ENCODE measurements at places on chromosomes 7 and 10.

- no peak overlapping the region for H3K27ac ChIP-seq
- H3K4me1 ChIP-seq = peaks cover 7% of the 10 kb centered on the region
- no peaks in the 10 kb centered on the region for H3K27me3 ChIP-seq
- H3K36me3 ChIP-seq = no peaks in the 10 kb centered on the region
Observed at GRCh38 chr7:43195768-43196167, 83.3 kb downstream of the HECW1 start.

GRCh38 chr7:40393660-40394059 lies 258.9 kb downstream of the SUGCT start:
- H3K27me3 ChIP-seq = no peaks in the 10 kb centered on the region
- no peak overlapping the region for H3K4me3 ChIP-seq
- H3K27ac ChIP-seq = no peak overlapping the region
- no peaks in the 10 kb centered on the region for H3K36me3 ChIP-seq

GRCh38 chr10:70982443-70982842 lies 94.1 kb upstream of the PCBD1 start:
- H3K27me3 ChIP-seq = no peaks in the 10 kb centered on the region
- DNase-seq = no peak
- H3K4me1 ChIP-seq = no peaks in the 10 kb centered on the region
- H3K36me3 ChIP-seq = no peaks in the 10 kb centered on the region

GRCh38 chr10:114694062-114694461 lies 36.0 kb upstream of the ABLIM1 start:
- peaks cover 16% of the 10 kb centered on the region for H3K4me1 ChIP-seq
- H3K36me3 ChIP-seq = no peaks in the 10 kb centered on the region
- H3K27ac ChIP-seq = no peak overlapping the region
- no peaks in the 10 kb centered on the region for H3K27me3 ChIP-seq
- no peak for DNase-seq

DNA sequence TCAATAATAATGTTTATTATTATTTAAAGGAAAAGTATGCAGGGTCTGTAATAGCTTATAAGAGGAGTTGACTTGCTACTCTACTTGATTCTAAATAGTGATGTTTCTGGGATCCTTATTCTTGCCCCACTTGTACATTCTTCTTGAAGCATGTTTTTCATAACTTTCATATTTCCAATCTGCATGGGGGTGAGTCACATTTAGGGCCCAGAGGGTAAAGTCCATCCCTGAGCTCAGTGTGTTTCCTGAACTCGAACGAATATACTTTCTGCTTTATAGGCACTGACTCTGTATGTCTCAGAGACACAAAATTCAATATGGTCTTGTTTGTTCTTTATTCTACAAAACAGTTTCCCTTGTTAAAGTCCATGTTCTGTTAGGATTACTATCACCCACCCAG lies 61.0 kb upstream of the SMIM30 start:
- H3K27me3 ChIP-seq = no peaks in the 10 kb centered on the region
- H3K4me1 ChIP-seq = no peaks in the 10 kb centered on the region
- DNase-seq = no peak
- no peak overlapping the region for H3K27ac ChIP-seq
- no peaks in the 10 kb centered on the region for H3K36me3 ChIP-seq

- no peaks in the 10 kb centered on the region for H3K36me3 ChIP-seq
- no peak for DNase-seq
- H3K27ac ChIP-seq = no peak overlapping the region
- H3K27me3 ChIP-seq = no peaks in the 10 kb centered on the region
Observed at GRCh38 chr10:92219559-92219958, 71.3 kb downstream of the CPEB3 start.

GRCh38 chr10:133162178-133162909 lies 2.3 kb downstream of the KNDC1 start:
- peaks cover 12% of the 10 kb centered on the region for H3K4me1 ChIP-seq
- no peaks in the 10 kb centered on the region for H3K36me3 ChIP-seq
- peaks cover 52% of the 10 kb centered on the region for H3K27me3 ChIP-seq
- H3K4me3 ChIP-seq = no peak overlapping the region
- H3K27ac ChIP-seq = no peak overlapping the region

DNA sequence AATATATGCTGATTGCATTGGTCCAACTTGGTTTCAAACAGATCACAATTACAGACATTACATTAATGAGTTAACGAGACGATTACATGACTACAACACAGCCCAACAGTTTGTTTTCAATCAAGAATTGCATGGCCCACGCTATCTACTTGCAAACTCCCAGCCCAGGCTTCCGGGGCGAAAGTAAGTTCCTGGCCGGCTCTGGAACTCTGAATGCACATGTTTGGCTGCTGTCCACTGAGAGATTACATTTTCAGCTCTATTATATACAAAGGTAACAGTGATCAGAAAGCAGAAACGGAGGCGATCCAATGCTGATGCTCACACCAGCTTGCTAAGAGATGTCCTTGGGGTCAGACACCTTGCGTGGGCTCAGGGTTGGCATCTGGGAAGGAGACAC lies 206.3 kb downstream of the FANK1 start:
- no peak overlapping the region for H3K27ac ChIP-seq
- DNase-seq = no peak
- no peaks in the 10 kb centered on the region for H3K36me3 ChIP-seq
- no peaks in the 10 kb centered on the region for H3K4me1 ChIP-seq
- no peaks in the 10 kb centered on the region for H3K27me3 ChIP-seq
- H3K4me3 ChIP-seq = no peak overlapping the region

- no peaks in the 10 kb centered on the region for H3K36me3 ChIP-seq
- no peaks in the 10 kb centered on the region for H3K27me3 ChIP-seq
- H3K4me1 ChIP-seq = peaks cover 20% of the 10 kb centered on the region
- no peak overlapping the region for H3K4me3 ChIP-seq
- no peak for DNase-seq
- no peak overlapping the region for H3K27ac ChIP-seq
Observed at GRCh38 chr10:43851030-43851429, 202.3 kb upstream of the ZNF32 start.

DNA sequence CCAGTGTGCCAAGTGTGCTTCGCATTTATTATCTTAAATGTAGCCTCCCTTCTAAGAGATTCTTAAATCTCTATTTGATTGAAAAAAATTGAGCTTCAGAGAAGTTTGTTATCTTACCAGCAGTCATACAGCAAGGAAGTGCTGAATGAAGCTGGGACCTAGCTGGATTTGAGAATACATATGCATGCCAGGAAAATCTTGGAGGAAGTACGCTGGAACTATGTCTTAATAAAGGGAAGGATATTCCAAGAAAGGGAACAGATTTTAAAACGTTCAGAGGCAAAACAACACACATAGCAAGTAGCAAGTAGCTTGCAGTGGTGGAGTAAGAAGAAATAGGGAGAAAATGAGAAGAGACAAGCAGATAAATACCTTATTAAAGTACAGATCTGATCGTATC lies 1.5 kb downstream of the CFAP70 start:
- H3K27ac ChIP-seq = no peak overlapping the region
- DNase-seq = no peak
- no peaks in the 10 kb centered on the region for H3K4me1 ChIP-seq
- H3K27me3 ChIP-seq = peaks cover 28% of the 10 kb centered on the region

DNA sequence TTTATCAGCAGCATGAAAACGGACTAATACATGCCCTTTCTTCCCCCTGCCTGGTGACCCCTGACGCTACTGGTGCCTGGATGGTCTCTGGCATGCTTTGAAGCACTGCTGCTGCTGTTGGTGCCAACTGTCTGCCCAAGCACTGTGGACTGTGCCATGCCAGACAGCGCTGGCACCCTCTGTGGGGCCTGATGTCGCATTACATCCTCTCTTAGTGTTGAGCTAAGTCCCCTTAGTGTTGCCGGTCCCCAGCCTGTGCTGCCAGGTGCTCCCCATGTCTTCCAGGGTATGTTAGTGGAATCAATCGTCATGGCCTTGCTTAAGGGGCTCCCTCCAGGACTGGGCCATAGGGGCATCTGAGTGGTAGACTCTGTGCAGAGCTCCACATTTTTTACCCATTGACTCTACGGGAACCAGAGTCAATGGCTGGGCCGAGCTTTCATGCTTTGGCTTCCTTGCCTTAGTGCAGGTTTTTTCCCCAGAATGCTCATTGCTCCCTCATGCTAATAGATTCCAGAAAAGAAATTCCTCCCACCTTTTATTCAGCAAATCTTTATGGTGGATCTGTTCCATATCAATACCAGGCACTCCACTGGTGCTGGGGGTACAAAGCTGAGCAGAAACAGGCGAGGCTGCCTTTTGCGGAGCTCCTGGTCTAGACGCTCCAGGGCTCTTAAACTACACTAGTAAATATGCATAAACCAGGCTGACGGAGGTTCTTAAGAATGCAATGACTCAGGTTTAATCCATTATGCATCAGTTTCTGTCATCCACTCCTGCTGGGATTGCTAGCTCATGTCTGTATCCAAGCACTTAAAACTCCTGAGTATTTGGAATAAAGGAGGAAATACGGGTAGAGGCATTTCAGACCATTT lies 21.8 kb upstream of the MRC1 start:
- H3K27ac ChIP-seq = no peak overlapping the region
- no peaks in the 10 kb centered on the region for H3K27me3 ChIP-seq
- DNase-seq = peak; percentile 96
- no peaks in the 10 kb centered on the region for H3K36me3 ChIP-seq

DNA sequence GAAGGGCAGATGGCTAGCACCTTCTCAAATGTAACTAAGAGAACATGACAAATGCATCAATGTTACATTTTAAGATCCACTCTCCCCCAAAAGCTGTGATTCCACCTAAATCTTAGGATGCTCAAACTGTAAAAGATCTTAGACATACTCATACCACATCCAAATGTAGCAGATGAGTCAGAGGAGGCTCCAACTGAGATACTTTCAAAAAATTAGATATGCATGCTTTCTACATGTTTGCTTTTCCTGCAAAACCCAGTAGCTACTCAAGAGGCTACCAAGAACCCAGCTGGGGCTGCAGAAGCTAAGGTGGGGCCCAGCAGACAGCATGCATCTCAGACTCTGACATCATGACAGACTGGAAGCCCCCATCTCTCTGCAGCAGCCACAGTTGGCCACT lies 31.4 kb upstream of the FRMD4A start:
- H3K27me3 ChIP-seq = peaks cover 10% of the 10 kb centered on the region
- H3K27ac ChIP-seq = no peak overlapping the region
- peak; percentile 47 for DNase-seq
- H3K36me3 ChIP-seq = no peaks in the 10 kb centered on the region

DNA sequence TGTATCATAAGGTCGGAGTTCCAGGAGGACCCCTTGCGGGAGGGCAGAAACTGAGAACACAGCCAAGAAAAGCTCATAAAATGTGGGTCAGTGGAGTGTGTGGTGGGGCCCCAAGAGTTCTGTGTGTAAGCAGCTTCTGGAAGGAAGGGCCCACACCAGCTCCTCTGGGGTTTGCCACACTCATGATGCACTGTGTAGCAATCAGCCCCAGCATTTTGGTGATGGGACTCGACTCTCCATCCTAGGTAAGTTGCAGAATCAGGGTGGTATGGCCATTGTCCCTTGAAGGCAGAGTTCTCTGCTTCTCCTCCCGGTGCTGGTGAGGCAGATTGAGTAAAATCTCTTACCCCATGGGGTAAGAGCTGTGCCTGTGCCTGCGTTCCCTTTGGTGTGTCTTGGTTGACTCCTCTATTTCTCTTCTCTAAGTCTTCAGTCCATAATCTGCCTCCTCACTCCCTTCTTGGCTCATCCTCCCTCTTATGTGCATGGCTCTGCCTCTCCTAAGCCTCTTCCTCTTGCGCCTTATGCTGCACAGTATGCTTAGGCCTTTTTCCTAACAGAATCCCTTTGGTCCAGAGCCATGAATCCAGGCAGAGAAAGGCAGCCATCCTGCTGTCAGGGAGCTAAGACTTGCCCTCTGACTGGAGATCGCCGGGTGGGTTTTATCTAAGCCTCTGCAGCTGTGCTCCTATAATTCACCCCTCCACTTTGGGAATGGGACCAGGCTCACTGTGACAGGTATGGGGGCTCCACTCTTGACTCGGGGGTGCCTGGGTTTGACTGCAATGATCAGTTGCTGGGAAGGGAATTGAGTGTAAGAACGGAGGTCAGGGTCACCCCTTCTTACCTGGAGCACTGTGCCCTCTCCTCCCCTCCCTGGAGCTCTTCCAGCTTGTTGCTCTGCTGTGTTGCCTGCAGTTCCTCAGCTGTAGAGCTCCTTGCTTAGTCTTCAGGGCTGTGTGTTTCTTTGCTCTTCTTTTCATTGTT lies 17.8 kb downstream of the PRSS2 start:
- peaks cover 22% of the 10 kb centered on the region for H3K27me3 ChIP-seq
- no peaks in the 10 kb centered on the region for H3K4me1 ChIP-seq
- H3K4me3 ChIP-seq = no peak overlapping the region
- DNase-seq = no peak

DNA sequence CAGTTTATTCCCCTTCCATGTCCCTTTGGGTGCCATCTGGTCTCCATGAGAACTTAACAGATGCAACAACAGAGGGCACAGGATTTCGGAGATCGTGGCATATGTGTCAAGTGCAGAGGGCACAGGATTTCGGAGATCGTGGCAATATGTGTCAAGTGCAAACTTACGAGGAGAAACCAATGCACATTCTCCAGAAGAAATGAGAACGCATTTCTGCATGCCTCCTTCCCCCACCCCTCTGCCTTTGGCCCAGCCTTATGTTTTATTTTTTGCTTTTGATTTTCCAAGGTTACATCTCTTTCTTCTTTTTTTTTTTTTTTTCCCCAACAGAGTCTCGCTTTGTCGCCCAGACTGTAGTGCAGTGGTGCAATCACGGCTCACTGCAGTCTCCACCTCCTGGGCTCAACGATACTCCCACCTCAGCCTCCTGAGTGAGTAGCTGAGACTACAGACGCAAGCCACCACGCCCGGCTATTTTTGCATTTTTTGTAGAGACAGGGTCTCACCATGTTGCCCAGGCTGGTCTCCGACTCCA lies 586 bp upstream of the ANKRD26 start:
- H3K4me1 ChIP-seq = no peaks in the 10 kb centered on the region
- peak overlapping the region; percentile 92 for H3K27ac ChIP-seq
- no peaks in the 10 kb centered on the region for H3K36me3 ChIP-seq

DNA sequence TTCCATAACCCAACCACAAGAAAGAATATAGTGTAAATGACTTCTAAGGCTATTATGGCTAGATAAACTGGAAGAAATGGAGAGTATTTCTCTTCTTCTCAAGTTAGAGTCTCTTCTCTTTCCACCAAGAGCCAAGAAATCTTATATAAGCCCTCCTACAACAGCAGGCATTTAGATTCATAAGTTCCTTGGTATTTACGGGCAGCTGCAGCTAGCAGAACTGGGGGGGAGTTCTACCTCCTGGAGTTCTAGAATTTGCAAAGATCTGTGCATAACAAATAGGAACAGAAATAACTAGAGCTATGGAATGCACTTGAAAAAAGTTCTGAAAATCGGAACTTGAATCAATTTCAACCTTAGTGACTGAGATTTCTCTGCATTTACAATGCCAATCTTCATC lies 715.2 kb upstream of the GRM3 start:
- DNase-seq = no peak
- H3K36me3 ChIP-seq = no peaks in the 10 kb centered on the region
- H3K4me1 ChIP-seq = no peaks in the 10 kb centered on the region

DNA sequence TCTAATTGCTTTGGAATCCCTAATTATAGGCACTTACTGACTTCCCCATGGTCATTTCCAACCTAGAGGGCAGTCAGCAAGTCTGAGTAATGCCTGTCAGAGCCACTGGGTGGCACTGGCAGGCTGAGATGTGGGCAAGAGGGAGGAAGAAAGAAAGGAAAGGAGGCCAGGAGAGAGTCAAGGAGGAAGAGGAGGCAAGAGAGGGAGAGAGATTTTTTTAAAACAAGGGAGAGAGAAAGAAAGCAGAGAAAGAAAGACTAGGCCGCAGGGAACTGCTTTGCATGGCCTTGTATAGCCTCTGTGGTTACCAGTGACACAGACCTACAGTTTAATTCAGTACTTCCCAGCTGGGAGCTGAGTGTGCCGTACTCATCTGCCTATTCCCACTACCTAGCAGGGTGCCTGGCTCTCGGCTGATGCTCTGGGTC lies 210.4 kb upstream of the ADO start:
- peak; percentile 81 for DNase-seq
- no peak overlapping the region for H3K4me3 ChIP-seq
- H3K27me3 ChIP-seq = no peaks in the 10 kb centered on the region
- H3K4me1 ChIP-seq = peaks cover 6% of the 10 kb centered on the region
- H3K36me3 ChIP-seq = no peaks in the 10 kb centered on the region
- no peak overlapping the region for H3K27ac ChIP-seq

All from A673 (cell line).